PC-3 (cell line): ENCODE measurements at places on chromosomes 1 and 21. TPM values are rescaled to one million over a fixed set of nuclear protein-coding genes. Genes with fewer than 3 reads are reported as not detected.
A peak's percentile ranks its signal among the peaks of the same experiment; 100 is the strongest.

COL11A1 gene
- not detected in 2 replicates for total RNA-seq

CITED4 gene
- total RNA-seq, result 10.6 and 12.0 TPM in 2 replicates

NPR1 gene
- 0.46 and 0.84 TPM in 2 replicates for total RNA-seq

SMYD2 gene
- total RNA-seq, result 92.6 and 124 TPM in 2 replicates

CLDN17 gene
- not detected in 2 replicates for total RNA-seq

MTMR11 gene
- 5.1 and 7.0 TPM in 2 replicates for total RNA-seq

- peaks cover 23% of the 10 kb centered on the region; the same call in 1 of the 2 replicates for H3K27me3 ChIP-seq
- H3K4me1 ChIP-seq, result no peaks in the 10 kb centered on the region
- H3K36me3 ChIP-seq, result no peaks in the 10 kb centered on the region
Measured at GRCh38 chr1:54649130-54649898, 7.7 kb downstream of the MROH7 start.

- H3K36me3 ChIP-seq, result no peaks in the 10 kb centered on the region
- peaks cover 4% of the 10 kb centered on the region; the same call in 1 of the 2 replicates for H3K27me3 ChIP-seq
- H3K4me1 ChIP-seq, result no peaks in the 10 kb centered on the region
- no peak for DNase-seq
- no peak overlapping the region for H3K27ac ChIP-seq
Measured at GRCh38 chr1:71190843-71191242, 110.0 kb upstream of the ZRANB2 start.

GRCh38 chr1:246528933-246529731 is 22.1 kb upstream of the SMYD3 start:
- H3K4me3 ChIP-seq, result no peak overlapping the region
- peak; percentile 49 for DNase-seq
- H3K27me3 ChIP-seq, result no peaks in the 10 kb centered on the region
- no peak overlapping the region for H3K27ac ChIP-seq

- peak; percentile 57 for DNase-seq
- no peak overlapping the region for H3K27ac ChIP-seq
- no peaks in the 10 kb centered on the region for H3K4me1 ChIP-seq
Measured at GRCh38 chr1:242605521-242605920, 81.0 kb upstream of the PLD5 start.

GRCh38 chr1:229892515-229893117 is 174.4 kb upstream of the GALNT2 start:
- no peaks in the 10 kb centered on the region for H3K36me3 ChIP-seq
- DNase-seq, result no peak
- no peak overlapping the region for H3K4me3 ChIP-seq
- H3K27me3 ChIP-seq, result peaks cover 10% of the 10 kb centered on the region

DNA sequence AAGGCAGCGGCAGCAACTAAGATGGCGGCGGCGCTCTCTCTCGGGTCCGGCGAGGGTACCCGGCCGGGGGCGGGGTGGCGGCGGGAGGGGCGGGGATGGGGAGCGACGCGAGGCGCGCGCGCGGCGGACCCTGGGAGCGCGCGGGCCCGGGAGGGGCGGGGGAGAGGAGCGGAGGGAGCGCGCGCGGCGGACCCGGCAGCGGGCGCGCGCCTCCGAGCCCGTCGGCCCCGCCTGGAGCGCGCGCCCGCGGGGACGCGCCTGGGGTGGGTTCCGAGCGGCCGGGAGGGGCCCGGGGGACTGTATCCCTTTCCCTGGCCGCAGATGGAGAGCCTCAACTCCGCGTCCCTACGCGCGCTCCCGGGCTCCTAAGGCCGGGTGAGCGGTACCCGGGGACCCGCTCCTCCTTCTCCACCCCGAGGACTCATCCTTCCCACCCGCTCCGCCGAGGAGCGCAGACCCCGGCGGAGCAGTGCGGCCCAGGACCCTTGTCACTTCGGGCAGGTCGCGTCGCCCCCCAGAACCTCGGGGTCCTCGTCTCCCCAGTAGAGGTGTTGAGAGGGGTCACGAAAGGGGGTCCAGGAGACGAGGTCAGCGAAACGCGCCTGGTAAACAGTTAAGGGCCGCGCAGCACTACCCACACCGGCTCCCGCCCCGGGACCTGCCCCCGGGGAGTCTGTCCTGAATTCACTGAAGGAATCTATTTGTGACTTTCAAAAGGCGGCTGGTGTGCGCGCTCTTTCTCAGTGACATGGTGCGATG is at the start of gene CLSTN1:
TSS of gene CLSTN1 (minus strand) at position 23 of the 759 bp plus-strand sequence. CDS start 232 bp downstream, outside the sequence.
- H3K4me3 ChIP-seq, result peak within 1 kb of the TSS; percentile 83
- H3K4me1 ChIP-seq, result peaks cover 38% of the 10 kb centered on the region
- H3K27ac ChIP-seq, result peak within 1 kb of the TSS; percentile 42
- DNase-seq, result peak; percentile 87

DNA sequence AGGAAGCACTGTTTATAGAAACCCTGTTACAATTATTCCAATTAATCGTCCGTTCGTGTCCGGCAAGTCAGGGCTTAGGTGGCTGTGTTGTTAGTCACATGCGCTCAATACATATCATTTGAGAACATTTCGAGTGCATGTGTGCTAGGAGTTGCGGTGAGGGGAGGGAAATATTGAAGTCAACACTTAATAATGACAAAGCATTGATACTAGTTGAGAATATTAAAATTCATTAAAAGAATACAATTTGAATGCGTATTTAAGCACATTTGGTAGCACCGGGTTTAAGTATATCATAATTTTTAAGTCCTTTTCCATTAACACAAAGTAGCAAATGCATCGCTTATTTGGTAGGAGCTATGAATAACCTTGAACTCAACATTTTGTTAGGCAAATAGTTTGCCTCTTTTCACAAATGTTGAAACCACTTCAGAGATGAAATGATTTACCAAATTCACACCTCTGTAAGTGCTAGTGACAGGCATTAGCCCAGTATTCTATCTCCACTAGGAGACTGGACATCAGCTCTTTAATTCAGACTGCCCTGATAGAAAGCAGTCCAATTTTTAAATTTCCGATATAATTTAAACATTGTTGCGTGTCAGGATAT is 1.1 kb upstream of the SERBP1 start:
- H3K4me1 ChIP-seq, result peaks cover 16% of the 10 kb centered on the region
- H3K4me3 ChIP-seq, result peak overlapping the region; percentile 93
- no peaks in the 10 kb centered on the region for H3K27me3 ChIP-seq
- H3K36me3 ChIP-seq, result peaks cover 21% of the 10 kb centered on the region
- peak overlapping the region; percentile 71 for H3K27ac ChIP-seq
- DNase-seq, result no peak

- H3K27ac ChIP-seq, result no peak overlapping the region
- DNase-seq, result no peak
- no peak overlapping the region for H3K4me3 ChIP-seq
Measured at GRCh38 chr21:40886931-40887330, 40.0 kb upstream of the DSCAM start.

GRCh38 chr21:36542312-36543101 is 62.6 kb upstream of the CLDN14 start:
- no peaks in the 10 kb centered on the region for H3K27me3 ChIP-seq
- no peak for DNase-seq
- H3K27ac ChIP-seq, result no peak overlapping the region
- no peaks in the 10 kb centered on the region for H3K36me3 ChIP-seq
- no peaks in the 10 kb centered on the region for H3K4me1 ChIP-seq

DNA sequence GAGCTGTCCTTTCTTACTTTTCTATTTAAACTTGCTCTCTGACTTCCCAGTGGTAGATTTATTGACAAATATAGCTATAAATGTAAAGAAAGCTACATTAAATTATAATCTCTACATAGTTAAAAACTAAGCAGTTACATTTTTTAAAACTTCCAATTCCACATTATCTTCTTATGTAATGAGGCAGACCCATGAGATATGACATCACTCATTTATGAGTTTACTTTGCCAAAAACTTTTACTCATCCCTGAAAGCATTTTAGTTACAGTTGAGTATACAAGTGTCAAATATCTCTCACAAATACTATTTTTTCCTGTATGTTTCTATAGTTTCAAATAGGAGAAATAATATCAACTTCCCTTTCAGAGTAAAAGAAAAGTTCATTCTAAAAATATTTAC is 3.8 kb downstream of the NMNAT2 start:
- H3K36me3 ChIP-seq, result no peaks in the 10 kb centered on the region
- H3K27me3 ChIP-seq, result no peaks in the 10 kb centered on the region
- H3K4me1 ChIP-seq, result peaks cover 33% of the 10 kb centered on the region
- peak; percentile 67 for DNase-seq

DNA sequence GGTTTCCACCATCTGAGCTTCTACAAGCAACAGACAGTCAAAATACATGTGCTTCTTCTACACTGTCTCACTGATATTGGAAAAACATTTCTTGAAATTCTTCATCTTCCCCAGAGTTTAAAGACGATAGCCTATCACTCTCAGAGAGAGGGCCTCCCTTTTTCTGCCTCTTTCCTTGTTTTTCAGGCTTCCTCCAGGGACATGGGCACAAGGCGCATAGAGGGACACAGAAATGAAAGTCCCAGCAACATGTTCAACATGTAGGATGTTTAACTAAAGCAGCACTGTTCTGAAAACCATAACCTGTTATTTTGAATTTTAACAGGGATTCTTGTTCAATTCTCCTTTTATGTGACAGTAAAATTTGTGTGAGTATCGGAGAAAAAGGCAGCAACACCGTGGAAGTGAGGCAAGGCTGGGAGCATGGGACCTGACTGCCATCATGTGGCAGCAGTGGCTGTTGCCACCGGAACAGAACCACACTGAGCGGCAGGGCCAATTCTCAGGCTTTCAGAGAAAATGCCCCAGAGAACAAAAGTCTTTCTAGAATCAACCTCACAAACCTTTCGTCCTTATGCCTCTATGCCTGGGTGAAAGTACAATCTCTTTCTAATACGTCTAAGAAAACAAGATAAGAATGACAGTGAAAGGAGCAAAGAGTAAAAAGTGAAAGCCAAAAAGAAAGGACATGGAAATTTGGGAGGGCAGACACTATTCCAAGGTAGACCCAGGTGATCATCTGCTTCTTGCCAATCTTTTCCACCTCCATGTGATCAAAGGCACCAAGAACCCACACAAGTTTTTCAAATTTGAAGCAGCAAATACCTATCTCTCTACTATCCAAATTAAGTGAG is 54.5 kb downstream of the PCNX2 start:
- no peak overlapping the region for H3K4me3 ChIP-seq
- no peaks in the 10 kb centered on the region for H3K4me1 ChIP-seq
- peak; percentile 39 for DNase-seq
- no peaks in the 10 kb centered on the region for H3K27me3 ChIP-seq
- no peak overlapping the region for H3K27ac ChIP-seq

- no peak overlapping the region for H3K27ac ChIP-seq
- no peak overlapping the region for H3K4me3 ChIP-seq
- no peaks in the 10 kb centered on the region for H3K27me3 ChIP-seq
- no peaks in the 10 kb centered on the region for H3K4me1 ChIP-seq
Measured at GRCh38 chr1:201681375-201681774, 142.4 kb downstream of the NAV1 start.

- H3K36me3 ChIP-seq, result no peaks in the 10 kb centered on the region
- no peak for DNase-seq
- H3K4me3 ChIP-seq, result no peak within 1 kb of the TSS
- 0 out of 2 replicates have a peak, but pooled peaks cover 6% of the 10 kb centered on the region for H3K4me1 ChIP-seq
Measured at GRCh38 chr1:205849619-205850355, at the start of gene PM20D1. Gene PM20D1 (minus strand): TSS chr1:205850132. CDS start chr1:205850072, 60 bp downstream.

DNA sequence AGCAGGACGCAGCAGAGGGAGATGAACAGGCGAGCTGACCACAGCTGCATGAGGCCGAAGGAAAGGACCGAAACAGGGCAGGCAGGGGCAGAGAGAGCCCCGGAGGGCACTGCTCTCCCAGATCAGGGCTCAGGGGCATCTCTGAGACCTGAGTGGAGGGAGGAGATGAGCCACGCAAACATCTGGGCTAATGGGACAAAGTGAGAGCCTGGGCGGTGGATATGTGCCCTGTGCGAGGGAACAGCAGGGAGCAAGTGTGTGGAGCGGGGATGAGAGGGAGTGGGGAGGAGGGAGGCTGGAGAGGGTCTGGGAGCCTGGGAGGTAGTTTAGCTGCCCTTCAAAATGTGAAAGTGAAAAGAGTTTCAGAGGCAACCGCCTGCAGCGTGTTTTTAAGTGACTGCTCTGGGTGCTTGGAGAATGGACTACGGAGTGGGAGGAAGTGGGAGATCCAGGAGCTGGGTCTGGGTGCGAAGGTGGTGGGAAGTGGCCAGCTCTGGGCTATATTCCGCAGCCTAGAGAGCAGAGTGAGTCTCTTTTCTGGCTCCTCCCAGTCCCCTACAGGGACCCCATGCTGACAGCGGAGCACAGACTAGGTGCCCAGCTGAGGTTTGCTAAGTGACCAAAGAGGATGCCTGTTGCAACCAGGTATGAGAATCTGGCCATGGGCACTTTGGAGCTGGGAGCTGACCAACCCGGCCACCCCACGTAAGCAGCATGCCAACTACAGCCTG is 114.6 kb upstream of the IFFO2 start:
- H3K4me1 ChIP-seq, result peaks cover 23% of the 10 kb centered on the region
- H3K36me3 ChIP-seq, result peaks cover 24% of the 10 kb centered on the region
- no peak overlapping the region for H3K4me3 ChIP-seq
- H3K27me3 ChIP-seq, result no peaks in the 10 kb centered on the region
- H3K27ac ChIP-seq, result no peak overlapping the region

- no peak for DNase-seq
- H3K4me3 ChIP-seq, result no peak overlapping the region
- no peaks in the 10 kb centered on the region for H3K27me3 ChIP-seq
- peak overlapping the region; percentile 84 for H3K27ac ChIP-seq
Measured at GRCh38 chr1:223776826-223777454, 64.6 kb downstream of the CAPN2 start.

GRCh38 chr1:167772436-167772835 is 50.7 kb downstream of the MPZL1 start:
- H3K4me3 ChIP-seq, result no peak overlapping the region
- no peak overlapping the region for H3K27ac ChIP-seq
- H3K27me3 ChIP-seq, result no peaks in the 10 kb centered on the region
- H3K36me3 ChIP-seq, result peaks cover 71% of the 10 kb centered on the region
- 0 out of 2 replicates have a peak, but pooled peaks cover 3% of the 10 kb centered on the region for H3K4me1 ChIP-seq
- DNase-seq, result no peak

GRCh38 chr1:200221614-200222282 is 188.1 kb downstream of the ZNF281 start:
- H3K27me3 ChIP-seq, result no peaks in the 10 kb centered on the region
- no peak for DNase-seq
- H3K36me3 ChIP-seq, result no peaks in the 10 kb centered on the region
- no peak overlapping the region for H3K4me3 ChIP-seq
- no peak overlapping the region for H3K27ac ChIP-seq
